Activated CD4-positive, CD25-positive, alpha-beta regulatory T cell (primary cell): ENCODE measurements at places on chromosomes 2 and 18.

DNA sequence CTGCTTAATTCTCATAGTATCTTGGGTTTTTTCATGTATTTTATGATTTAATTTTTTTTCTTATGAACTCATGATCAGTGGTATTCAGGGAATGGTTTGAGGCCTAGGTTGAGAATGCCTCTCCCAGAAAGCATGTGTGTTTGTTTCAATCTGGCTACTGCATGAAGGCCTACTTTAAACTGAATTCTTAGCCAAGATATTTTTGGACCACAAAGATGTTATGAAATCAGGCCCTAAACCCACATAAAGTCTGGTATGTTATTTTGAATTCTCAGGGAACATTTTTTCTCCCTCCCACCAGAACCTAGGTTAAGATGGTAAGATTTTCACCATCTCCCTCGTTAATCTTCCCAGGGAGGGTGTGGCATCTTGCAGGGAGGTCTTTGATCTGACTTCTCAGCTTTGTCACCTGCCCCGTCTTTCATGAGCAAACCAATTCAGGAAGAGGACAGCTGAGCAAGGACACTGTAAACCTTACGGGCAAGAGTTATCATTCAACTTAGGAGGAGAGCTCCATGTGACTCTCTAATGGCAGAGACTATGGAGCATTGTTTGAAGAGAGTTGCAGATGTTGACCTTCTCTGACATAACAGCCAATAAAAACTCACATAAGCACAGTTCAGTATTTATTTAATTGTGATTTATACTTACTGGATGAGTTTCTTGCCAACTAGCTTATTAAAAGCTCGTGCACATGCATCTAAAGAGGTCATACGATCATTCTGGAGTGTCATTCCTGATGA is 21.3 kb upstream of the ACKR3 start:
- DNase-seq = no peak

DNA sequence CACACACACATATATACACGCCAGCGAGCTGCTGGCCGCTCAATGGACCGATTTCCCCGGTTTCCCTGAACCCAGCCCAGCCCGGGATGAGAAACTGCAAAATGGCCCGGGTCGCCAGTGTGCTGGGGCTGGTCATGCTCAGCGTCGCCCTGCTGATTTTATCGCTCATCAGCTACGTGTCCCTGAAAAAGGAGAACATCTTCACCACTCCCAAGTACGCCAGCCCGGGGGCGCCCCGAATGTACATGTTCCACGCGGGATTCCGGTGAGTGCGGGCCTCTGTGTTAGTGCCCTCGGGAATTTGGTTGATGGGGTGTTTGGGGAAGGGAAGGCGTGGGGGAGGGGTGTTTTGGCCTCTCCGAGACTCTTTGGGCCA is 392 bp downstream of the ST8SIA3 start:
- DNase-seq = no peak

GRCh38 chr2:71826826-71827523 is 320.7 kb downstream of the CYP26B1 start:
- no peak for DNase-seq

DNA sequence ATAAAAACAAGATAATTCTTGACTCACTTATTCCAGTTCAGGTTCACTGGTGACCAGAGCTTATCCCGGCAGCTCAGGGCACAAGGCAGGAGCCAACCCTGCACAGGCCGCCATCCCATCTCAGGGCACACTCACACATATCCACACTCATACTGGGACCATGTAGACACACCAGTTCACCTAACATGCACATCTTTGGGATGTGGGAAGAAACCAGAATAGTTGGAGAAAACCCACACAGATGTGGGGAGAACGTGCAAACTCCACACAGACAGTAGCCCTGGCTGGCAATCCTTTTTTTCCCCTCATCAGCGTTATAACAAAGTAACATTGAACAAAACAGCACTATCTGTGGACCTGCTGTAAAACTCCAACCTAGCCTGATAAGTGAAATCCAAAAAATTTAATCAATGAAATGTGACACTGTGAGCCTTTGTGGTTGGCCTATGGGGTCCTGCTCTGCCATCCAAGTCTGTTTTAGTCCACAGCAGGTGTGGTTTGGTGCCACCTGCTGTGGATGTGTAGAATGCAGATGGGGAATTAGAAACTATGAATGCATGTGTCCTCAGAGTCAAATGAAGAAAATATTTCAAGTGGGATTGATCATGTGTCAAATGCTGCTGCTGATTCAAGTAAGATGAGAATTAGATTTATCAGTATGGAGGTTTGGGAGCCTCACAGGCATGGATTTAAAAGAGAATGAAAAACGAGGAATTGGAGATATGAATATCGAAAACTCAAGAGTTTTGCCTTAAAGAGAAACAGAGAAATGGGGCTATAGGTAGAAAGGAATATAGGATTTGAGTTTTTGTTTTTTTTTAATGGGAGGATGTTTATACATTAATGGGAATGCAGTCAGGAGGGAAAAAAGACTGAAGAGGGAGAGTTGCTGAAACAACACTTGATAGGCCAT is 47.0 kb downstream of the UGP2 start:
- peak; percentile 3 for DNase-seq

GRCh38 chr18:61435064-61435652 is 101.9 kb downstream of the CDH20 start:
- DNase-seq = no peak

DNA sequence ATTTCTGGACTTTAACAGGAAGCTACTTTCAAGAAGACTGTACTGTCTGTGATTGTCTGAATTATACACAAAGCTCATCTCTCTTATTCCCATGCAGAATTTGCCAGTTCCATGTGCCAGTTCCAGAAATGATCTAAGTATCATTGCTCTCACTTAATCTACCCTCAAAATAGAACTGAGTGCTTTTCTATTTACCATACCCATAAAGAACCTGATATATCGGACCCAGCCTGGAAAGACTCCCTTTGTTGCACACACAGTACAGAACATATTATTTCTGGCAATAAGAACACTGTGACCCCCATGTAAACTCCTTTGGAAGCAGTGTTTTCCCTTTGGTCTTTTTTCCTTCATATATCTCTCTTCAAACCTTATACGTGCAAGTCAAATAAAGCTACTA is 102.3 kb upstream of the TTN start:
- DNase-seq = no peak

DNA sequence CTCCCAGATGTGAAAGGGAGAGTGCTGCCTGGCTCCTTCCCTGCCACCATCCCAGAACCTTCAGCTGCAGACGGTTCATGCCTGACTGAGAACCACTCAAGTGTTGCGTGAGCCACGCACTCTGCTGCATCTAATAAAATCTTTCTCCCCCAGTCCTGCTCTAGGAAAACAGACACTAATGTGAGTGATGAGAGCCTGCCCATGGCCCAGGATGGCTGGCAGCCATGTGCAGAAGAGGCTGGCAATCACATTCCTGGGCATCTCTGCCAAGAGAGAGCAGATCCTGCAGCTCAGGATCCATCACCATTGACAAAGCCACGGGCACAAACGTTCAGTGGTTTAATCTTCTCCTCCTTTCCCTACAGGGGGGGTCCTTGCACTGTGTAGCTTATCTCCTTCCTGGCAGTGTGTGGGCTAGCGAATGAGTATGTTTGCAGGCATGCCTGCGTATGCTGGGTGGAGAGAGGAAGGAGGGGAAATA is 477.5 kb downstream of the SLC4A3 start:
- no peak for DNase-seq

- DNase-seq = no peak
Observed at GRCh38 chr2:125745514-125745913, 910.4 kb upstream of the GYPC start.

- no peak for DNase-seq
Observed at GRCh38 chr2:168649105-168649504, 153.3 kb upstream of the NOSTRIN start.

DNA sequence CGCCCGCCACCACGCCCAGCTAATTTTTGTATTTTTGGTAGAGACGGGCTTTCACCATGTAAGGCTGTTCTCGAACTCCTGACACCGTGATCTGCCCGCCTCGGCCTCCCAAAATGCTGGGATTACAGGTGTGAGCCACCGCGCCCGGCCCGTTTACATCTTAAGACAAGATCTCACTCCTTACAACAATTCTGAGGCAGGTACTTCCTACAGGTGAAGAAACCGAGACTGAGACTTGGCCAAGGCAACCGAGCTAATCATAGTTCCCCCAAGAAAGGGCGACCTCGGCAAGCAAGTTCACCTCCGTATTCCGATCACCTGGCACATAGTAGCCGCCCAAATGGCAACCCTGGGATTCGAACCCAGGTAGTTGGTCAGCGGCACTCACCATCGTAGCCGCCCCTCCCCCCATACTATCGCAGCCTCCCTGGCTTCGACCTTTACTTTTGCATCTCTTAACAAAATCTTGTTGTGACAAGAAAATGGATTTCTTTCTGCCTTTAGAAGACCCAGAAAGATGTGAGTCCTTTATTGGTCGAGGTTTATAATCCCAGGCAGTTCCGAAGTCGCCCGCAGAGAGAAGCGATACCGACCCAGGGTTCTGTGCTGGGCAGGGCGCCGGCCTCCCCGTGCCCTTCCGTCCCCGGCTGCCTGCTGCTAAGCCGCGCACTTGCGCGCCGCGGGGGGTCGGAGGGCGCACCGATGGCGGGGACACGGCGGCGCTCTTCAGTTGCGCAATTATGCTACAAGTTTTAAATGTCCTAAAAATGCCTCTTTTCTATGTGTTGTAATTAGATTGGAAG is 1.1 kb upstream of the FZD5 start:
- DNase-seq = no peak

- DNase-seq = no peak
Observed at GRCh38 chr2:30545875-30546274, 98.8 kb downstream of the LCLAT1 start.
